Urinary bladder (tissue), 4 donors: ENCODE measurements at places on chromosomes 12 and 14. TPM values are rescaled to one million over a fixed set of nuclear protein-coding genes. Genes with fewer than 3 reads are reported as not detected.

The SSPN gene
- 78.5 TPM for total RNA-seq

- no peak for DNase-seq
Observed at GRCh38 chr12:88802096-88802706, 221.9 kb upstream of the KITLG start.

The CLEC2A gene
- not detected for total RNA-seq

DNA sequence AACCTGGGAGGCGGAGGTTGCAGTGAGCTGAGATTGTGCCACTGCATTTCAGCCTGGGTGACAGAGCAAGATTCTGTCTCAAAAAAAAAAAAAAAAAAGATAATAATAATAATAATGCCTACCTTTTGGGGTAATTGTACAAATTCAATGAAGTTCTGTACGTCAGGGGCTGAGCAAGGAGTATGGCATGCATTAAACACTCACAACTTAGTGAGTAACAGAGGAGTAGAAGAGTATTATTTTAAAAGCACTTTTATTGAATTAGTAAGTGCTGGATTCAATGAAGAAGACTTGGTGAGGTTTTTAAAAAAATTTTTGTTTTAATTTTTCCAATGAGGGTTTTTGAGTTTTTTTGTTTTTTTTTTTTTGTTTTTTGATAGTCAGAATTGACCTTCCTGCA, 783.6 kb upstream of the TBX3 start:
- no peak for DNase-seq

GRCh38 chr12:130186651-130187268, 24.5 kb downstream of the FZD10 start:
- DNase-seq: no peak

DNA sequence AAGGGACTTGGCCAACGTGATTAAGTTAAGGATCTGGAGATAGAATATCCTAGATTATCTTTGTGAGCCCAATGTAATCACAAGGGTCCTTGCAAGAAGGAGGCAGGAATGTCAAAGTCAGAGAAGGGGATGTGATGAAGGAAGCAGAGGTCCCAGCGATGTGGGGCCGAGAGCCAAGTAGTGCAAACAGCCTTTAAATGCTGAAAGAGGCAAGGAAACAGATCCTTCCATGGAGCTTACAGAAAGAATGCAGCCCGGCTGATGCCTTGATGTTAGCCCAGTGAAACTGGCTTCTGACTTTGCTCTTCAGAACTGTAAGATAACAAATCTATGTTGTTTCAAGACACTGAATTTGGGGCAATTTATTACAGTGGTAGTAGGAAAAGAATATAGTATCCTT, 74.9 kb downstream of the NEDD1 start:
- DNase-seq: no peak
